ENCODE measurements at places on chromosomes 1 and 21.

DNA sequence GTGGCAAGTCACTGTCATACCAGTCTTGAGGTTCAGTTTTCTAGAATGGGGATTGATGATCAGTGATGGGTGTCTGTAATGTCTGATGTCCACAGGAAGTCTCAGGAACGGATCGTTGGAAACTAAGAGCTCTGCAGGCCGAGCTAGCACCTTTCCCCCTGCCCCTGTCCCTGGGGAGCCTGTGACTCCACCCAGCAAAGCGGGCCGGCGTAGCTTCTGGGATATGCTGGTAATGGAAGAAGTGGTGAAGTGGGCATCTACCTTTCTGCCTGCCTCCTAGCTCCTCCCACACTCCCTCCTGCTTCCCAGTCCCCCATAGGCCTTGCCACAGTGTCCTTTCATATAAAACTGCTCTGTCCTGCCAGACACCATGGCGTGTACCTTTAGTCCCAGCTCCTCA is 13.4 kb downstream of the HYI start:
- no peak for DNase-seq

GRCh38 chr1:202289009-202289408 is 52.7 kb downstream of the UBE2T start:
- no peak for DNase-seq

GRCh38 chr1:53110370-53111072 is 31.9 kb downstream of the SLC1A7 start:
- no peak for DNase-seq

GRCh38 chr1:241007668-241008067 is 349.3 kb downstream of the RGS7 start:
- no peak for DNase-seq

DNA sequence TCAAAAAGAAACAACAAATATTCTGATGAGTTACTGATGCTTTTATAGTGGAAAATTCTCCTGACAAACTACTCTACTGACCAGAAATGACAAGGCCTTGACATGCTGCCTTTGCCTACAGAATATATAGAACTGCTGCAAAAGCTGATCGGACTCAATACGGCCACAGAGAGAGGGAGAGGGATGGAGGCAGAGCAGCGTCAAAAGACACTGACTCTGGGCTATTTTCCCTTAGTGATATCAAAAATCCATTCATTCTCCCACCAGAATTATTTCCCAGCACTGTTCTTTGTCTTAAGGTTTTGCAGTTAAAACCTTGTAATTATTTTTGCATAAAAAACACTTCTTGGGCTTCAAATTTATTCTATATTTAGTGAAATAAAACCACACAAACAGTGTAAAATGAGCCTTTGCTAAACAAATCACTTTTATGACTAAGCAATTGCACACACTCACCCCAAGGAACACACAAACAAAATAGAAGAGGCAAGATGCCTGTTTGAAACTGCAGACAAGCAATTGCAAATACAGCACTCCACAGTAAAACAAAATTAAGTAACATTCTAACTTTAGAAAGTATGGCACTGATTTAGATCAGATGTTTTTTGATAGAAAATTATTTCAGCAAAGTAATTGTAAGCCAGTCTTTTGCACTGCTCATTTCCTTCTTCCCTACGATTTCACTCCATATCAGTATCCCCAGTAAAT is 1036.4 kb downstream of the ADGRL2 start:
- DNase-seq = no peak

- DNase-seq = no peak
These were observed 3.8 kb upstream of the LCE3A start for GRCh38 chr1:152626744-152627143.

DNA sequence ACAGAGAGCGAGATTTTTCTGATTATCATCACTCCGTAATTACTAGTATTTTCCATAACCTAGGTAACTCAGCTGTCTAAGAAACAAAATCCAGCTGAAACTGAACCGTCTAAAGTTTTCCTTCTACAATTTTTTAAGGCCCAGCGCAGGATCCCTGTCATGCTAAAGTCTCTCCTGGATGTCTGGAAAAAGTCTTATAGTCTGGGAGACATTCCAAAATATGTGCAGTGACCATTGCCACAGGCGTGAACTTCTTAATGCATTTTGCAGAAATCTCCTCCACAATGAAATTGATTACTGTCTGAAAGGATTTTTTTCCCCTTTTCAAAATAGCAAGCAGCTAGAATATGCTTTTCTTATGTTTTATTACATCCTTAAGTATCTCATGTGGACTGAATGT is 209.3 kb upstream of the C1orf105 start:
- DNase-seq = no peak

- no peak for DNase-seq
These were observed 36.4 kb upstream of the TARBP1 start for GRCh38 chr1:234515411-234515810.

DNA sequence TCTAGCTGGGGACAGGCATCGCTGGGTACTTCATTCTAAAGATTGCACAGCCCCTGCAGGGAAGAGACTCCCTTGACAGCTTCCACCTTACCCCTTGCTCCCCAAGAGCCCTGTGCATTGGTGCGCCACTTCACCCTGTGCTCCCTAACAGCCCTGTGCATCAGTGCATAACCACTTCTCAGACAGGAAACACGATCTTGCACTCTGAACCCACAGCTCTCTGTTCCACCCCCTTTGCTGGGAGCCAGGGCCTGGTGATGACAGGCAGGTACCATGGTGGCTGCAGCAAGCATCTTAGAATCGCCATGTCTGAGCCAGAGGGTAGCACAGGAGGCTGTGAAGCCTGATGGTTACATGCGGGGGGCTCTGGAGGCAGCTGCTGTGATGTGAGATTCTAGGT is 5.0 kb downstream of the ALPL start:
- DNase-seq = no peak

DNA sequence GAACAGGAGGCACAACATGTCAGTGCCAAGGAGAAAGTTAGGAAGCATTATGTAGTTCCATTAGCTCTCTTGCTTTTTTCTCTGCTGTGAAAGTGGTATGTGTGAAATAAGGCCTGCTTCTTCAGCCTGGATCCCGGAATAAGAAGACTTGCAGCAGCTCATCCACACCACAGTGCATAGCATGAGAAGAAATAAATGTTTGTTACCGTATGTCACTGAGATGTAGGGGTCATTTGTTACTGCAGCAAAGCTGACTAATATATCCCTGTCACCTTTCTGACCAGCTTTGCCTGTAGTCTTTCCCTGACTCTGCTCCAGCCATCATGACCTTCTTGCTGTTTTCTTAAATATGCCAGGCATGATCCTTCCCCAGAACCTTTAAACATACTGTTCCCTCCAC is 20.5 kb upstream of the MCOLN3 start:
- no peak for DNase-seq

- DNase-seq = no peak
These were observed 96.2 kb downstream of the GALNT2 start for GRCh38 chr1:230163205-230163604.

- DNase-seq = no peak
These were observed 39.8 kb upstream of the SYT2 start for GRCh38 chr1:202750024-202750423.

DNA sequence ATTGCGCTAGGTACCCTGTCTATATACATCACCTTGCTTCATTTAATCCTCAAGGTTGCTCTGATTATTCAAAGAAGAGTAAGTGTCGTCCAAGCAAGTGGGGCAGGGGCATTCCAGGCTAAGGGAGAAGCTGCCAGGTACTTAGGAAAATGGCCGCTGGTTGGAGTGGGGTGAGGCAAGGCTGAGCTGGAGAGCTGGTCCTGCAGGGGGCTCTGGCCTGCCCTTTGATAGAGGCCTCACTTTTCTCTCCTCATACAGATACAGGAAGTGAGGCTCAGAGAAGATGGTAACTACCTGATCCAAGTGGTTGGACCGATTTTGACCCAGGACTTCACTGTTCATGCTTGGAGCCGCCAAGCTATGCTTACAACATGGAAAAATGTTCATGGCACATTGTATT is 86.9 kb upstream of the ZBTB40 start:
- DNase-seq = no peak

DNA sequence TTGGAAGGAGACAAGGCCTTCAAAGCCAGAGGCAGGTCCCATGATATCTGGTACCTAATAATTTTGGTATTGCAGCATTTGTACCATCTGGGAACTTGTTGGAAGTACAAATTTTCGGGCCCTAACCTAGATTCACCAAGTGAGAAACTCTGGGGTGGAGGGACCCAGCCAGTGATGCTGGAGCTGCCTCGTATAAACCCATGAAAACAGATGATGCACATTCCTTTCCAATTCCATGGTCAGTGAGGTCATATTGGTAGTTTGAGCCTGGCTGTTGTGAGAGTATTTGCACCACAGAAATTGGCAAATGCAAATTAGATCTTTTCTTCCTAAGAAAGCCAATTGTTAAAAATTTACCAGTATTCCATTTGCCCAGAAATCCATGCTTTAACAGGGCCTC is 269.6 kb upstream of the PLXNA2 start:
- no peak for DNase-seq

GRCh38 chr21:46153247-46154154 is 1.9 kb downstream of the FTCD start:
- peak; percentile 24 for DNase-seq

DNA sequence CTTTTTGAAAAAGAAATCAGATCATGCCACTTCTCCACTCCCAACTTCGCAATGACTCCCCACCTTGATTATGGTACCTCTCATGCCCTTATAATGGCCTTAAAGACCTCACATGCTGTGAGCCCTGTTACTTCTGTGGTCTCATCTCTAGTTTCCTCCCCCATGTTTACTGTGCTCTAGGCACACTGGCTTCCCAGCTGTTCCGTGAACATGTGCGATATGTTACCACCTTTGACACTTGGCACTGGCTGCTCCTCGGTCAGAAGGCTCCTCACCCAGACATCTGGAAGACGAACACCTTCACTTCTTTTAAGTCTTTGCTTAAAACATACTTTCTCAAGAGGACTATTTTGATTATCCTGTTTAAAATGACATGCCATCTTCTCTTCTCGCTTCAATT is 14.3 kb upstream of the NTMT2 start:
- DNase-seq = no peak

DNA sequence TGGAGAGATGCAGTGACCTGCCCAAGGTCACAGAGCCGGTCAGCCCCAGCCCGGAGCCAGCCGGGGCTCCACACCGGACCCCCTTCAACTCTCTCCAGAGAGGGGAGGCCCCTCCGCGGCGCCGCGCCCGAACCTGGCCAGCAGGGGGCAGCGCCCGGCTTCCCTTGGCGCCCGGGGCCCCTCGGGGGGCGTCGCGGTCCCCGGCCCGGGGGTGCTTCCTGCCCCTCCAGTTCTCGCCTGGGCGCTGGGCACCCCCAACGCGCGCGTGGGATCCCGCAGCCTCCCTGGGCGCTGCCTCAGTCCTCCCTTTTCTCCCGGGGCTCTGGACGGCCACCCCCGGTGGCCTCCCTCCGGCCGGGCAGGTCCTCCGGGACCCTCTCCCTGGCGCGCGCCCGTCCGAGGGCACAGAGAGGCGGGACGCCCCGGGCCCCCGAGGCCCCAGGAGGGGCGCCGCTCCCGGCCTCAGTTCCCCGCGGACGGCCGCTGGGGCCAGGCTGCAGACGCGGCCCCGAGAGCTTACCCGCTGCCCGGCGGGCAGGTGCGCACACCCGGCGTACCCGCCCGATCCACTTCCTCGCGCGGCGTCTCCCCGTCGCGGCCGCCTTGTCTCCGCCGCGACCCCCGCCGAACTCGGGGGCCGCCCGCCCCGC is 406 bp downstream of the HTR1D start:
- DNase-seq = peak; percentile 19

DNA sequence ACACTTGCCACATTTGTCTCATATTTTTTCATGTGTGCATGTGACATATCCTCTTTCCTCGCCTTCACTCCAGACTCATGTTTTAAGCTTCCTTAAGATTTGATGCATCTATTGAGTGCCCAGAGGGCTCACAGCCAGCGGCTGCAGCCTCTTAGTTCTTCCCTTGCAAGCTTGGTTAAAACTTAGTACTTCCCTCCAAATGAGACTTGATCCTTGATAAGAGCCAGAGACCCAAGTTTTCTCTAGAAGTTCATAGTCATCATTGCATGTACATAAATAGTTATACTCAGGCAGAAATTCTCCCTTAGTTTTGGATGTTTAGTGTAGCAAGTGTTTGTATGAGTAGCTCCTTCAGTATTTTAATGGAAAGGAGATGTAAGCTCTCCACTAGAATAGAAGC is 337.6 kb upstream of the B3GALT2 start:
- no peak for DNase-seq

GRCh38 chr1:77375541-77375940 is 93.7 kb downstream of the AK5 start:
- no peak for DNase-seq

DNA sequence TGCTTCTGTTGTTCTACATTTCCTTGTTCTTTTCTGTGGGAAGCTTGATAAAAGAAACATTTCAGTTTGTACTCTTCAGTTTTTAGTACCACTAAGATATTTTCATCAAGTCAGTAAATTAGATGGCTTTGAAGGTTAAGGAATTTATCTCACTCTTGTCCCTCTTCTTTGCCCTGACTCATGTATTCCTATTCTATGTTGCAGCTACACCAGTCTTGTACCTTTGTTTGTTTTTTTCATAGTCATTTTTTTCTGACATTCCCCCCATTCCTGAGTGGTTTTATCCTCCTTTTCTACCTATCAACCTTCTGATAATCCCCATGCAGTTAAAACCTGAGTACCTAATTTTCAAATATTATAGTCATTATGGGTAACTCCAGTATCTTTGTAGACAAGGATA is 65.4 kb downstream of the MAST2 start:
- no peak for DNase-seq

DNA sequence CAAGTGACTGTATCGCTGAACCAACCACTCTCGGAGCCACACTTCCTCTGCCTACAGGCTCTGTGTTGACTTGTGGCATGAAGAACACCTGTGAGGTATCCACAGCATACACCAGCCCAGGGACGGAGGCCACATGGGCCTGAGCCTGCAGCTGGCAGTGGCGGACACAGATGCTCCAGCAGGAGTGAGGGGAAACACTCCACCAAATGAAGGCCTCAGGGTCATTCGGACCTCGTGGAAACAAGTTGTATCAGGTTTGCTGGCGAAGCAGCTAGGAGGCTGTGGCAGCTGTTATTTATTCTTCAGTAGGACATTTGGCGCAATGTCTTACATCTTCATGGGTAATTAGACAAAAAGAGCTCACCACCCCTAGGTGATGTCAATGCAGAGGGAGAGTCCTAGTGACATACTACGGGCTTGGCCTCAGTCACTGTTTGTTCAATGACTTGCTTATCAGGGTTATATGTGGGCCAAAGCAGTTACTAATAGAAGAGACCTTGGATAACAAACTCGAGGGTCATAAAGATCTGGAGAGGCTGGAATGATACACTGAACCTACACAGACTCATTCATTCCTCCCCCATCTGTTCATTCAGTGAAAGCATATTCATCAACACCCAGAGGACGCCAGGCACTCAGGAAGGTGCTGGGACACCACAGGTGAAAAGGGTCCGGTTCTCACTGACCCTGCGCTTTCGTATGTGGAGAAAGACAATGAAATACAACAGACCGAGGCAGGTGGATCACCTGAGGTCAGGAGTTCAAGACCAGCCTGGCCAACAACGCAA is 11.6 kb upstream of the ETS2 start:
- DNase-seq = no peak

GRCh38 chr21:15776818-15777217 is 47.0 kb downstream of the USP25 start:
- DNase-seq = no peak

GRCh38 chr1:183516725-183517124 is 44.4 kb downstream of the SMG7 start:
- no peak for DNase-seq

- DNase-seq = no peak
These were observed 764.1 kb downstream of the LTN1 start for GRCh38 chr21:28228636-28228995.
